ENCODE measurements at places on chromosomes 11 and 22.

- no peak overlapping the region for H3K4me3 ChIP-seq
- no peaks in the 10 kb centered on the region for H3K27me3 ChIP-seq
- no peaks in the 10 kb centered on the region for H3K4me1 ChIP-seq
- DNase-seq, result no peak
- H3K27ac ChIP-seq, result no peak overlapping the region
- no peaks in the 10 kb centered on the region for H3K36me3 ChIP-seq
These were observed 8.1 kb upstream of the OR10W1 start for GRCh38 chr11:58276151-58276550.

DNA sequence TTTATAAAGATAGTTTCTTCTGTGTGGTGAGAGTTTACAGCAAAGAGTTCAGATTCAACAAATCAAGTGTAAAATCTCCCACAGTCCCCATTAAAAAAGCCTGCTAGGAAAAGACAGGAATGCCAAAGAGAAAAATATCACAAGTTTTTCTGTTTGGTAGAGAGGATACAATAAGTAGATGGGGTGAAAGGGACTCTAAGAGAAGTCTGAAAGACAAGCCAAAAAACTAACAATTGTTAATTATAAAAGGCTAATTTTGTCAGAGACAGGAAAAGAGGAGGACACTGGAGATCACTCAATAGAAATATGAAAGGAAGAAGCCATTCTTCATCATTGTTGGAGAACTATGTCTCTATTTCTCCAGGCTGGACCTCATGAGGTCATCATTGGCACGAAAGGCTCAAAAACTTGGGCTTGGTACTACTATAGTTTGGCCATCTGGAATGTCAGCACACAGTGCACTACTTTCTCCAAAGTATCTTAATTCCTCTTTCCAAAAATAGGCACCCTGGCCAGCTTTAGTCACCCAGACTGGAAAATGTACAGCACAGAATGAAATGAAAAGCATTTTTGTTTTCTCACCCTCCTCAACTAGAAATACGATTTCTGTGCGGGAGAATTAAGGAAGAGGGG, 531 bp upstream of the SOX6 start:
- H3K27me3 ChIP-seq, result peaks cover 15% of the 10 kb centered on the region
- no peak for DNase-seq
- H3K36me3 ChIP-seq, result no peaks in the 10 kb centered on the region

DNA sequence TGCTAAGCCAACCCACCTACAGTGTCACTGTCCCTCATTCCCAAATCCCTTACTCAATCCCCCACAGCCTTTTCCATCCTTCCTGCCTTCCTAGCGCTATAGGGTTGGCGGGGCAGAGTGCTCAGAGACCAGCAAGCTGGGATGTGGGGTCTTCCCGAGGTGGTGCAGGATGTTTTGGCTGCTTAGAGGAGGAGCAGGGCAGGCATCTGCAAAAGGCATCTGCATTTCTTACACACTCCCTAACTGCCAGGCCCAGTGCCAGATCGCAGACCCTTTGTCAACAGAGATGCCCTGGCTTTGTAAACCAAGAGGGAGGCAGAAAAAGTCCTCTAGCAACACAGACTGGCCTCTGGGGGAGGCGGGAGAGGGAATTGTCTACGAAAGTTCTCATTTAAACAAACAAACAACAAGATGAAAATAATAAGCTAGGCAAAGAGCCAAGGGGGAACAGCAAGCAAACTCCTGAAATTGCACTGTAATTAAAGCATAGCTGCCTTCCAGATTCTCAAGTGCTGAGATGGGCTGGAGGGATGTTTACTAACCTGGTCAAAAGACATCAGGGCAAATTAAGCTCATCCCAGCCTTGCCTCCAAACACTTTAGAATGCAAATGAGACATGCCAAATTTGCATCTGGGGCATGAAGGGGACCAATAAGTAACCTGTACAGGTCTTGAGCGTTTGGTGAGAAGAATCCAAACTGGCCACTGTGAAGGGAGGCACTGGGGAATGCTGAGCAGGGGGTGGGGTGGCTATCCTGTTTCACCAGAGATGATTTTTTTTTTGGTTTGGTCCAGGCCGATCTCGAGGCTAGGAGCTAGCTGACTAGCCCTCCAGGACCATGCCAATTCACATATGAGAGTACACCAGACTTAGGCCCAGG, 38.1 kb upstream of the ADA2 start:
- peak overlapping the region; percentile 31 for H3K27ac ChIP-seq
- peak overlapping the region; percentile 20 for H3K4me3 ChIP-seq
- peaks cover 44% of the 10 kb centered on the region for H3K4me1 ChIP-seq
- H3K27me3 ChIP-seq, result no peaks in the 10 kb centered on the region

- DNase-seq, result peak; percentile 69
- no peaks in the 10 kb centered on the region for H3K27me3 ChIP-seq
- no peak overlapping the region for H3K4me3 ChIP-seq
- H3K36me3 ChIP-seq, result no peaks in the 10 kb centered on the region
These were observed 10.4 kb upstream of the SLCO2B1 start for GRCh38 chr11:75140269-75141138.

GRCh38 chr11:10476342-10476741, 21.3 kb downstream of the AMPD3 start:
- H3K27me3 ChIP-seq, result no peaks in the 10 kb centered on the region
- no peak overlapping the region for H3K4me3 ChIP-seq
- no peaks in the 10 kb centered on the region for H3K36me3 ChIP-seq
- no peak for DNase-seq
- no peaks in the 10 kb centered on the region for H3K4me1 ChIP-seq

GRCh38 chr11:96316869-96317268, 26.1 kb downstream of the MAML2 start:
- no peak overlapping the region for H3K4me3 ChIP-seq
- DNase-seq, result no peak
- no peaks in the 10 kb centered on the region for H3K36me3 ChIP-seq
- peaks cover 3% of the 10 kb centered on the region for H3K4me1 ChIP-seq
- no peaks in the 10 kb centered on the region for H3K27me3 ChIP-seq

- H3K27me3 ChIP-seq, result no peaks in the 10 kb centered on the region
- no peaks in the 10 kb centered on the region for H3K4me1 ChIP-seq
- no peak overlapping the region for H3K4me3 ChIP-seq
- H3K27ac ChIP-seq, result no peak overlapping the region
These were observed 92.6 kb downstream of the DEPDC5 start for GRCh38 chr22:31846161-31847115.

DNA sequence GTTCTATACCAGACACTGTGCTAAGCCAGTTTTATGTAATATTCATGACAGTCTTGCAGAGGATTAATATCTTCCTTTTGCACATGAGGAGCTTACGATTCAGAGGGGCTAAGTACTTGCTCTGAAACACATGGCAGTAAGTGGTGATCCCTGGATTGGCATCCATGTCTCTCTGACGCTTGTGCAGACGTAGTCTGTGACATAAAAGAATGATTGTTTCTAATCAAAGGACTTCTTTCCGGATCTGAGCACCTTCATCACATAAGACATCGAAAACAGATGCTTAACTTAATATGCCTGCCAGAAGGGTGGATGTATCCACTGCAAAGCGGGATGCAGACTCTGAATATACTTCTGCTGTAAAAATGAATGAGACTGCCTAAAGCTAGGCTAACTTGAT, 74.8 kb downstream of the ARHGAP42 start:
- no peak for DNase-seq
- H3K36me3 ChIP-seq, result no peaks in the 10 kb centered on the region
- no peaks in the 10 kb centered on the region for H3K27me3 ChIP-seq
- H3K4me3 ChIP-seq, result no peak overlapping the region
- H3K27ac ChIP-seq, result no peak overlapping the region
- no peaks in the 10 kb centered on the region for H3K4me1 ChIP-seq

DNA sequence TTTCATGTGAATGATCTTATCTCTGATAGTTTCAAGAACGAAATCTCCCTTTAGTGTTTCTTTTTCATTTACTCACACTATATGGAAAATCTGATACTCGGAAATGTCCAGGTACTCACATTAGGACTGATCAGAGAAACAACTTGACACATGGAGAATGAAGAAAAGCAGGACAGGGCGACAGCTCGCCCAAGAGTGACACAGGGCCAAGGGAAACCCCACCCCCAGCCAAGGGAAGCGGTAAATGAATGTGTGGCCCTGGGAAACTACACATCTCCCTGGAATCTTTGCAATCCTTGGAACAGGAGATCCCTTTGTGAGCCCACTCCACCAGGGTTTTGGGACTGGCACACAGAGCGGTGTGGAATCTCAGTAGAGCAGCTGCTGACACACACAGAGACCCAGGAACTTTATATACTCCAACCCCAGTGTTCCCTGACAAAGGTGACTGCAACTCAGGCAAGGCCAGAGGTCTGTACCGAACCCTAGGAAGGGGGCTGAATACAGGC, 303.7 kb upstream of the ARHGAP42 start:
- H3K36me3 ChIP-seq, result no peaks in the 10 kb centered on the region
- H3K4me3 ChIP-seq, result no peak overlapping the region
- H3K4me1 ChIP-seq, result no peaks in the 10 kb centered on the region
- no peaks in the 10 kb centered on the region for H3K27me3 ChIP-seq
- H3K27ac ChIP-seq, result no peak overlapping the region

DNA sequence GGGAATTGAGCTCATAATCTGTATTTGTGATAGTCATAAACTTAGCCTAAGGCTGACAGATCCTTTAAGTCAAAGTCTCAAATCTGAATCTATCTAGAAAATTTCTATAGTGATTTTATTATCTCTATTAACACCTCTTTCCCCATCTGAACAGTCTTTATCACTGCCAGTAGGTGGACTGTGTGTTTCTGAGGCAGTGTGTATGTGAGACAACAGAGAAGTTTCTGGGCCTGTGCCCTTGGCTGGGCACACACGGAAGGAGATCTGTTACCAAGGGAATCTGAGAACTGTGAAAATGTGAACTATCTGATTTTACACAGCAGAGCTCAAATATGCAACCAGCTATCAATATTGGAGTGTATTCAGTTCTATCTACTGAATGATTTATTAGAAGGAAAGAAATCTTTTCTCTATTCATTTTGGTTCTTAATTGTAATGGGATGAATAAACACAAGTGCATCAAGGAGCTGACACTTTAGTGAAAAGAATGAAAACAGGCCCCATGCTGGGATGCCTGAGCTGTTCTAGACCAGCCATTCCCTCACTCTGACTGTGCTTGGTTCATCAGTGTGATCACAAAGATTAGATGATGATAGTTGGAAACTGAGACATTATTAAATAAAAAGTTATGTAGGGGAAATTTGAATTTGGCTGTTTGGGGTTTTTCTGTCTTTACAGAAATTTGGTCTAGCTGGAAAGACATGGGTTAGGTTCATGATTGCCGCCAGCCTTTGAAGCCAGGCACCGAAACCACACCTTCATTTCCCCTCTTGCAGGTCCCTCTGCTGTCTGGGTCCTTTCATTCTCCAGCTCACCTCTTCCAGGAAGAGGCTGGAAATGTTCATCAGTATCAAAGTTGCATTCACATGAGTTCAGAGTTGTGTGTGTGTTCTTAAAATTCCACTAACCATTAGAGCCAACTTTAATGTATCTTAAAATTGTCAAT, 68.1 kb downstream of the LIF start:
- no peak overlapping the region for H3K27ac ChIP-seq
- DNase-seq, result peak; percentile 19
- H3K36me3 ChIP-seq, result no peaks in the 10 kb centered on the region
- no peaks in the 10 kb centered on the region for H3K27me3 ChIP-seq
- H3K4me1 ChIP-seq, result peaks cover 9% of the 10 kb centered on the region

GRCh38 chr11:84566671-84567070, 1060.5 kb downstream of the DLG2 start:
- no peaks in the 10 kb centered on the region for H3K27me3 ChIP-seq
- no peak for DNase-seq
- no peak overlapping the region for H3K4me3 ChIP-seq
- peaks cover 6% of the 10 kb centered on the region for H3K4me1 ChIP-seq
- no peak overlapping the region for H3K27ac ChIP-seq

- peaks cover 27% of the 10 kb centered on the region for H3K4me1 ChIP-seq
- H3K27me3 ChIP-seq, result no peaks in the 10 kb centered on the region
- H3K4me3 ChIP-seq, result no peak overlapping the region
- DNase-seq, result no peak
- H3K36me3 ChIP-seq, result no peaks in the 10 kb centered on the region
These were observed 27.3 kb downstream of the PTPRJ start for GRCh38 chr11:48007677-48008076.

GRCh38 chr11:64037027-64037634, 1.4 kb downstream of the FLRT1 start:
- DNase-seq, result peak; percentile 38
- H3K36me3 ChIP-seq, result no peaks in the 10 kb centered on the region
- peak overlapping the region; percentile 62 for H3K4me3 ChIP-seq
- no peak overlapping the region for H3K27ac ChIP-seq

DNA sequence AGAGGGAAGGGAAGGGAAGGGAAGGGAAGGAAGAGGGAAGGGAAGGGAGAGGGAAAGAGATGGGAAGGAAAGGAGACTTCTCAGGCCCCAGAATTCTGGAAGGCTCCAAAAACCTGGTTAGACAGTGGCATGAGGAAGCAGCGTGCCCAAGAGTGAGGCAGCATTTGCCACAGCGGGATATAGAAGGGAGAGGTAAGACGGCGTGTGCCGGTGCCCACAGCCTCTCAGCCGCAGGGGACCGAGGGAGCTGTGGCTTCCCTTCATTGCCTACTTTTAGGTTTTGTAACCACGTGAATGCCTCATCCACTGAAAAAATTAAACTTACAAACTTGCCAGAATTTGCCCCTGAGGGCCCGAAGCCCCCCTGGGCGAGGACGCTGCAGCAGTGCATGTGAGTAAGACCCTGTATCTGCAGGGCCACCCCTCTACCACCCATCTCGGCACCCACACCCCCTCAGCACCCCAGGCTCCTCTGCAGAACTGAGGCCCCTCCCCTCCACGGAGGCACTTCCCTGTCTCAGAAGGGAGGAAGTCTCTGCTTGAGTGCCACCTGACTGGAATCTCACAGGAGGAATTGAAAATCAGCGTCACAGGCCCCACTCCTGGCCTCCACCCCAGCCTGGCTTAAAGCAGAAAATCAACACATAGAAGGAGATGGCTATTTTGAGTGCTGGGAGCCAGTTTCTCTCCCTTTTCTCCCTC, 58.1 kb downstream of the LINC01488 start:
- no peaks in the 10 kb centered on the region for H3K36me3 ChIP-seq
- H3K27me3 ChIP-seq, result no peaks in the 10 kb centered on the region
- H3K27ac ChIP-seq, result no peak overlapping the region
- no peak for DNase-seq
- H3K4me1 ChIP-seq, result peaks cover 2% of the 10 kb centered on the region

GRCh38 chr11:79212741-79213190, 228.1 kb downstream of the TENM4 start:
- H3K27ac ChIP-seq, result no peak overlapping the region
- DNase-seq, result peak; percentile 15
- peaks cover 8% of the 10 kb centered on the region for H3K4me1 ChIP-seq
- H3K27me3 ChIP-seq, result no peaks in the 10 kb centered on the region

- peaks cover 15% of the 10 kb centered on the region for H3K27me3 ChIP-seq
- peaks cover 10% of the 10 kb centered on the region for H3K4me1 ChIP-seq
- no peak for DNase-seq
- no peak overlapping the region for H3K4me3 ChIP-seq
These were observed 5.4 kb downstream of the LRRC32 start for GRCh38 chr11:76665172-76665571.

- H3K27me3 ChIP-seq, result no peaks in the 10 kb centered on the region
- no peak for DNase-seq
- no peaks in the 10 kb centered on the region for H3K36me3 ChIP-seq
- H3K27ac ChIP-seq, result no peak overlapping the region
- no peak overlapping the region for H3K4me3 ChIP-seq
These were observed 1.8 kb upstream of the SMIM35 start for GRCh38 chr11:118088531-118088930.

All from neural progenitor cell (in vitro differentiated cells).